ENCODE measurements at places on chromosomes 2 and 18. TPM values are rescaled to one million over a fixed set of nuclear protein-coding genes. Genes with fewer than 3 reads are reported as not detected.

PRADC1 gene
- 14.8 TPM for total RNA-seq

- peaks cover 3% of the 10 kb centered on the region for H3K36me3 ChIP-seq
- DNase-seq, result no peak
- H3K27ac ChIP-seq, result no peak overlapping the region
- H3K4me1 ChIP-seq, result no peaks in the 10 kb centered on the region
These were observed 60.7 kb downstream of the RAB27B start for GRCh38 chr18:54888933-54889332.

- no peak overlapping the region for H3K27ac ChIP-seq
- H3K36me3 ChIP-seq, result no peaks in the 10 kb centered on the region
- no peak overlapping the region for H3K4me3 ChIP-seq
- no peaks in the 10 kb centered on the region for H3K4me1 ChIP-seq
- no peaks in the 10 kb centered on the region for H3K27me3 ChIP-seq
These were observed 1443.2 kb downstream of the SUCLG1 start for GRCh38 chr2:83015900-83016299.

TGFA gene
- not detected for total RNA-seq

CCBE1 gene
- total RNA-seq, result not detected

CFAP65 gene
- total RNA-seq, result not detected

- no peak for DNase-seq
- no peak overlapping the region for H3K4me3 ChIP-seq
- no peak overlapping the region for H3K27ac ChIP-seq
- H3K4me1 ChIP-seq, result no peaks in the 10 kb centered on the region
- no peaks in the 10 kb centered on the region for H3K27me3 ChIP-seq
These were observed 28.0 kb downstream of the UBE2E3 start for GRCh38 chr2:181008407-181008806.

ASTL gene
- total RNA-seq, result 2.4 TPM

DNA sequence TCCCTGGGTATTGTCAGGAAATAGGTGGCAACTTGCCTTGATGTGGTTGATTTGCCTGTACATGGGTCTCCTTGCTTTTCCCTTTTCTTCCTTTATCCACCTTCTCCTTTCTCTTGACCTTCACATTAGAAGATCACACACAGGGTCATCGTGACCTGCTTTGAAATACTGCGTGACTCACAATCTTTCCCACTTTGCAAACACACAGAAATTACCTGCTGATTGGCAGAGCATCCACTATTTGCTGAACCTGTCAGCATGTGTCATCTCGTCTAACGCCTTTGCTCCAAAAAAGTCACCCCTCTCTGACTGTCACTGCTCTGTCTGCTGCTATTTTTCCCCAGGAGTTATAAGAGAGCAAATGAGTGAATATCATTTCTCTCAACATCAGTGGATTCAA, 60.8 kb downstream of the MYO3B start:
- no peaks in the 10 kb centered on the region for H3K36me3 ChIP-seq
- no peak for DNase-seq
- H3K27ac ChIP-seq, result no peak overlapping the region
- peaks cover 35% of the 10 kb centered on the region for H3K27me3 ChIP-seq
- H3K4me1 ChIP-seq, result no peaks in the 10 kb centered on the region

CAPN13 gene
- total RNA-seq, result not detected

PRKAG3 gene
- not detected for total RNA-seq

DNA sequence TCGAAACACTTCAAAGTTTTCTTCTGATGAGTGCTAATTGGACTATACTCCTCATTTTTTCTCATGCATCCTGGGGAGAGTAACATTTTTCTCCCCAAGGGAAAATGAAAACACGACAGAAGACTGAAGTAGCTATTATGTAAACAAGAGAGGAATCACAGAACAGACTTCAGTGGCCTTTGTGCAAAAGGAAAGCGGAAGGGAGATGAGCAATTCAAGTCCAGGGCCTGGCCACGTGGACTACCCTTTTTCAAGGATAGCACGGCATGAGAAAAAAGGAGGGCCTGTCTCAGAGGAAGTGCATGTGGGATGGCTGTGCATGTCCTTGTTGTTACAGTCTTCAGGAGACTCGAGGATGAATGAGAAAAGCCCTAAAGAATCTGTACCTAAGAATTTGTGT, 43.8 kb upstream of the KCNE4 start:
- H3K36me3 ChIP-seq, result no peaks in the 10 kb centered on the region
- H3K27me3 ChIP-seq, result no peaks in the 10 kb centered on the region
- H3K27ac ChIP-seq, result no peak overlapping the region

GRCh38 chr2:150424406-150424805, 63.1 kb downstream of the RND3 start:
- no peaks in the 10 kb centered on the region for H3K36me3 ChIP-seq
- H3K27ac ChIP-seq, result no peak overlapping the region
- no peak for DNase-seq
- no peaks in the 10 kb centered on the region for H3K27me3 ChIP-seq

SPHKAP gene
- not detected for total RNA-seq

DNA sequence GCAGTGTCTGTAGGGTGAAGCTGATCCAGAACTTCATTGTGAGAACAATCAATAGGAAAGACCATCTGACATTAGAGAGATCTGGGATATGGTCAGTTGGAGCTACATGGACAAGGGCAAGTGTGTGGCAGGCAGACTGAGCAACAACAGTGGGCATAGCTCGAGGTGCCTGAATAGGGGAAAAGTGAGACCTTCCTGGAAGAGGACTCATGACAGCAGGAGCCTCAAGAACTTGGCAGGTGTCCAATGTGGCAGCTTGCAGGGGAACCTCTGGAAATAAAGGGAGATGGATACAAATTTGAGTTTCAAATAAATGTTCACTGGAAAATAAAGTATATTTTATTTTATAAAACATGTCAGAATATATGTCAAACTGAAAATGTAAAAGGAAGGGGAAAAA, 117.9 kb downstream of the TANC1 start:
- no peaks in the 10 kb centered on the region for H3K36me3 ChIP-seq
- H3K27ac ChIP-seq, result no peak overlapping the region
- H3K27me3 ChIP-seq, result no peaks in the 10 kb centered on the region
- peaks cover 6% of the 10 kb centered on the region for H3K4me1 ChIP-seq
- H3K4me3 ChIP-seq, result no peak overlapping the region

DNA sequence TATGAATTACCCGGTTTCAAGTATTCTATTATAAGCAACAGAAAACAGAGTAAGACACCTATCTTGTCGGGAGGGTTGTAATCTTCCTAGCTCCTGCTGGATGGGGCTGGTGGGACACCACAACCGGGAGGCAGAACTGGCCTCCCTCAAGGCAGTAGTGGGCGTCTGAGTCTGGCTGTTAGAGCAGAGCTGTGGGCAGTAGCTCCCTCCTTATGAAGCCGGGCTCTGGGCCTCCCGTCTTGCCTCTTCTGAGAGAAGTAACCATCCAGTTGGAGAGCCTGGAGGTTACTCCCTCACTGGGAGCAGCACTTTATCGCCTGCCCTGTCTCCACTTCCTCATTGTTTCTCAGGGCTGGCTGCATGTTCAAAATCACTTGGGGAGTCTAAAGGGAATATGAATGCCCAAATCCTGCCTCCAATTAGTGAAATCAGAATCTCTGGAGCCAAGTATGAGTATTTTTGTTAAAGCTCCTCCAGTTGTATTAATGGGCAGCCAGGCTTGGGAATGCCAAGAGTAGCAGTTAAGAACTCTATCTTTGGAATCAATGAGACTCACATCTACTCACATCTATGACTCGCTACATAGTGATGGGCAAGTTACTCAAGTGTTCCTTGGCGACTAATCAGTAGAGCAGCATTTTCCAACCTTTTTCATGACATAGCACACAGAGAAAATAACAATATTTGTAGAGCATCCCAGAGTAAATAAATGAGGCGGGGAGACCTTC, 27.3 kb upstream of the NRP2 start:
- peaks cover 6% of the 10 kb centered on the region for H3K27me3 ChIP-seq
- peak overlapping the region; percentile 1 for H3K27ac ChIP-seq
- H3K4me3 ChIP-seq, result no peak overlapping the region
- no peak for DNase-seq
- H3K4me1 ChIP-seq, result peaks cover 10% of the 10 kb centered on the region

GRCh38 chr2:51638811-51639210, 606.9 kb upstream of the NRXN1 start:
- H3K36me3 ChIP-seq, result no peaks in the 10 kb centered on the region
- H3K4me1 ChIP-seq, result no peaks in the 10 kb centered on the region
- no peaks in the 10 kb centered on the region for H3K27me3 ChIP-seq
- DNase-seq, result no peak
- H3K27ac ChIP-seq, result no peak overlapping the region

GRCh38 chr18:69161383-69162028, 239.2 kb upstream of the DOK6 start:
- H3K27me3 ChIP-seq, result no peaks in the 10 kb centered on the region
- no peak overlapping the region for H3K27ac ChIP-seq
- H3K4me3 ChIP-seq, result no peak overlapping the region
- H3K4me1 ChIP-seq, result no peaks in the 10 kb centered on the region
- no peaks in the 10 kb centered on the region for H3K36me3 ChIP-seq

DNA sequence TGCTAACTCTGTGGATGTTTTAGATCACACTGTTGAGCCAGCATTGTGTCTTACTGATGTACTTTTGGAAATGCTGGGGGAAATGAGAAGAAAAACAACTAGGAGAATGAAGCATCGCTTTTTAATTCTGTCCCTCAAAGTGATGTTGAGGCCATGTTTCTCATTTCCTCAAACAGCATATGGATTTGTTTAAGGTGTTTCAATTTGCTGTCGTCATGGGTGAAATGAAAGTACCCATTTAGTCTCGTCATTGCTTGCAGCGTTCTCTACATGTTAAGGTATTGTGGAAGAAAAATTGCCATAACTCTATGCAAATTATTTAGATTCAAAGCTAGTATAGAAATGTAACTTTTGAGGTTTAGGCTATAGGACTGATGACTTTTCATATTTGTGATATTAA, 151.3 kb downstream of the KCTD1 start:
- no peaks in the 10 kb centered on the region for H3K36me3 ChIP-seq
- H3K27me3 ChIP-seq, result no peaks in the 10 kb centered on the region
- no peaks in the 10 kb centered on the region for H3K4me1 ChIP-seq
- no peak overlapping the region for H3K4me3 ChIP-seq
- no peak for DNase-seq
- no peak overlapping the region for H3K27ac ChIP-seq

- no peak overlapping the region for H3K4me3 ChIP-seq
- no peak for DNase-seq
- H3K36me3 ChIP-seq, result peaks cover 3% of the 10 kb centered on the region
- peaks cover 4% of the 10 kb centered on the region for H3K27me3 ChIP-seq
- no peak overlapping the region for H3K27ac ChIP-seq
These were observed 59.4 kb upstream of the SOS1 start for GRCh38 chr2:39179974-39180960.

- no peak overlapping the region for H3K4me3 ChIP-seq
- no peak for DNase-seq
- no peak overlapping the region for H3K27ac ChIP-seq
These were observed 95.4 kb upstream of the CYP1B1 start for GRCh38 chr2:38171208-38171855.

DNA sequence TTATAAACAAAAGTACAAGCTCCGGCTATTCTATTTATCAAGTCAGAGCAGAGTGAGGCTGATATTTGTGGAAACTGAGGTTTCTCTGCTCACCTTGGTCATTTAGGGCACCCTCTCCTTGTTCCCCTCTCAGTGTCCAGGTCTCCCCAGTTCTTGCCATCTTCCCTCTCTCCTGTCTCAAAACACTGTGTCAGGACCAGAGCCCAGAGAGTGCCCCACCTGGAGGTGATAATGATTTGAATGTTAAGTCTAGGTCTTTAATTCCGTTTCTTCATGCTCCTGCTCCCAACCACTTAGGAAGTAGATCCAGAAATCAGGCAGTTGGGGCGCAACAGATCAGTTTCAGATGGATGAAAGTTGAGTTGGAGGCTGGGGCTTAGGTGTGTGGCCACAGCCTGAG, 9.2 kb upstream of the ADCY3 start:
- no peaks in the 10 kb centered on the region for H3K36me3 ChIP-seq
- peaks cover 10% of the 10 kb centered on the region for H3K27me3 ChIP-seq

GRCh38 chr2:217858519-217859491, 144.0 kb downstream of the TNS1 start:
- DNase-seq, result no peak
- no peaks in the 10 kb centered on the region for H3K4me1 ChIP-seq
- no peak overlapping the region for H3K27ac ChIP-seq
- H3K36me3 ChIP-seq, result no peaks in the 10 kb centered on the region

RMDN2 gene
- total RNA-seq, result 1.7 TPM

GRCh38 chr2:69385443-69386151, 1.4 kb downstream of the GFPT1 start:
- peaks cover 14% of the 10 kb centered on the region for H3K36me3 ChIP-seq
- peak overlapping the region; percentile 20 for H3K27ac ChIP-seq
- H3K27me3 ChIP-seq, result no peaks in the 10 kb centered on the region
- peaks cover 48% of the 10 kb centered on the region for H3K4me1 ChIP-seq

GRB14 gene
- not detected for total RNA-seq

DNA sequence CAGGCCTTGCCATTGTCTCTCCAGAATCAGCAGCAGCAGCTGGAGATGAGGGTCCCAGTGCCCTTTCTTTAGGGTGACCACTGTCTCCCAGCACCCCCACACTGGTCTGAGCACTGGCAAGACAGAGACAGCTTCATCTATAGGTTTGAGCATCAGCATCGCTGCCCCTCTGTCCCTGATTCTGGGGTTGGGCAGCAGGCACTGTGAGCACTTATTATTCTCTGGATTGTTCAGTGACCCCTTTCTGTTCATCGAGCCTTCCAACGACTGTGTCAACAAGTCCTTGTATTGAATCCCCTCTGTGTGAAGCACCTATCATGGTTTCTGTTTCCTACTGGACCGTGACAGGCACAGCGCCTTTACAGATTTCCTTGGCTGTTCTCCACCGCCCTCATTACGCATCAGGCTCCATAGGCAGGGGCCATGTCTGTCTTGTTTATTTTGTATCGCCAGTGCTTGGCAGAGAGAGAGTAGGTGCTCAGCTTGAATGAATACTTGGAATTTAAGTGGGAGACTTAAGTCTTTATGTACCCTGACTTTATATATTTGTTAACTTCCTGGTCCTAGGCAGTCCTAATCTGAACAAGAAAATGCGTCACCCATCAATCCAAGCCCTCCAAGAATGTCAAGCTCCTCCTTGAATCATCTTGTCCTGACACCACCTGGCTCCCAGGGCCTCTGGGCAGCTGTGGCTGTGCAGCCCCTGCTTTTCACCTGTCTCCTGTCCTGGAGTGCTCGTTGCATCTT, 11.4 kb downstream of the MALL start:
- peaks cover 16% of the 10 kb centered on the region for H3K27me3 ChIP-seq
- DNase-seq, result no peak
- H3K4me3 ChIP-seq, result no peak overlapping the region
- H3K27ac ChIP-seq, result no peak overlapping the region
- H3K36me3 ChIP-seq, result no peaks in the 10 kb centered on the region

GRCh38 chr2:37340637-37341036, 3.8 kb upstream of the QPCT start:
- H3K36me3 ChIP-seq, result no peaks in the 10 kb centered on the region
- peaks cover 76% of the 10 kb centered on the region for H3K27me3 ChIP-seq
- no peak for DNase-seq
- peaks cover 22% of the 10 kb centered on the region for H3K4me1 ChIP-seq
- H3K4me3 ChIP-seq, result no peak overlapping the region
- no peak overlapping the region for H3K27ac ChIP-seq

MYOM1 gene
- 0.75 TPM for total RNA-seq
